Hematopoietic multipotent progenitor cell (in vitro differentiated cells): ENCODE measurements at places on chromosomes 6 and 20.

DNA sequence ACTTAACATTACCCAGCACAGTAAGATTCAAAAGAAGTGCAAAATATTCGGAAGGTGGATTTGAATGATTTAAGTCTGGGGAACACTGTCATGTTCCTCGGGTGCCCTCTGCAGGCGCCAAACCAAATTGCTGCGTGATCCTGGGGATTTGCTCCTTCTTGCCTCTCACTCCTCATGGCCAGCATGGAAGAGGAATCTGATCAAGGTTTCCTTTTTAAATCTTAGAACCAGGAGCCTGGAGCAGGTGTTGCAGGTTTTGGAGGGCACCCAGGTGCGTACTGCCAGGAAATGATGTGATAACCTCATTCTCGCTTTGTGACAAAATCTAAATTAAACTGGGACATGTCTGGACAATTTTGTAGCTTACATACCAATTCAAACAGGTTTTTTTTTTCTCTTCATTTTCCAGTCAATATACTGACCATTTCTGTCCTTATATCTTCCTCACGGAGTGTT lies 8.1 kb upstream of the PFDN4 start:
- peak; percentile 36 for DNase-seq

- no peak for DNase-seq
Observed at GRCh38 chr20:59019217-59019616, at the start of gene TUBB1. TUBB1 (plus strand) TSS chr20:59019429; CDS start chr20:59019523, 94 bp downstream.

- DNase-seq, result no peak
Observed at GRCh38 chr6:22699151-22699550, 129.8 kb downstream of the HDGFL1 start.

- no peak for DNase-seq
Observed at GRCh38 chr6:124546601-124547000, 415.6 kb upstream of the RNF217 start.

DNA sequence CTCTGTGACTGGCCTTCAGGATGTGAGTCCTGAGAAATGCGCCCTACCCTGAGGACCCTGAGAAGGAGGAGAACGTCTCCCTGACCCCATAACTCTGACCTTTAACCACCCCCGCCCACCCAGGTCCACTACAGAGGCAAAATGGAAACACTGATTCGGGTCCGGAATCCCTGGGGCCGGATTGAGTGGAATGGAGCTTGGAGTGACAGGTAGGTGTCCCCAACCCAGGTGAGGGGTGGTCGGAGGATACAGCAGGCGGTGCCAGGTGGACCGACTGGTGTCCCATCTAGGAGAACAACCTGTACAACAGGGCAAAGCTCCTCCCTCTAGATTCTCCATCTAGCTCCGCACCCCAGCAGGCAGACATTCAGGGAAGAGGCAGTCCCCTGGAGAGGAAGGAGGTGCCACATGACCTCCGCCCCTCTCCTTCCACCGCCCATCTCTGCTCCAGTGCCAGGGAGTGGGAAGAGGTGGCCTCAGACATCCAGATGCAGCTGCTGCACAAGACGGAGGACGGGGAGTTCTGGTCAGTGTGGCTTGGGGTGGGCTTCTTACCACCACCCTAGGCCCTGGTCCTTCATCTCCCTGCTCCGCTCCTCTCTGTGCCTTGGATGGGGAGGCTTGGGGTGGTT lies 17.6 kb downstream of the CAPN11 start:
- DNase-seq, result no peak

GRCh38 chr20:37882961-37883712 lies 19.8 kb upstream of the VSTM2L start:
- DNase-seq, result no peak

- no peak for DNase-seq
Observed at GRCh38 chr20:10728873-10729670, 55.3 kb upstream of the JAG1 start.

DNA sequence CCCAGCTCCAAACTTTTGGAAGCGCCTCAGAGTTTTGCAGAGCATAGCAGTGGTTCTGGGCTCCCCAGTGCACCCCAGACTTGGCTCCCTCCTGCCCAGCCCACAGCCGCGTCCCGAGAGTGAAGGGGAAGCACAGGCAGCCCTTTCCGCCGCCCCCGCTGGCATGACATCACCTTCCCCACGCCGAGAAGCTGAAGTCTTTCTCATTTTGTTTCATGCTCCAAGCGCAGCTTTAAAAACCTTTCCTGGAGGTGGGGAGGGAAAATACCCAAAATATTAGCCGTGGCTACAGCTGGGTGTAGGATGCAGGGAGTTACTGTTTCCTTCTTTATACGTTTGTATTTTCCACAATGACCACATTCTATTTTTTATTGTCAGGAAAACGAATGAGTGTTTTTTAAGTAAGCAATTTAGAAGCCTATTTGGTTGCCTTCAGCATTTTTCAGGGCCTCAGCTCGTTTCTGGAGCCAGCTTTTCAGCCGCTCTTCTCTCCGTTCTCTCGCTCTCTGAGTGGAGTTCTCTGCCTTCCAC lies 72.9 kb downstream of the SNX5 start:
- DNase-seq, result peak; percentile 64

GRCh38 chr6:125469915-125470314 lies 168.1 kb upstream of the HDDC2 start:
- DNase-seq, result no peak

GRCh38 chr20:19015351-19016139 lies 196.9 kb upstream of the SLC24A3 start:
- no peak for DNase-seq

DNA sequence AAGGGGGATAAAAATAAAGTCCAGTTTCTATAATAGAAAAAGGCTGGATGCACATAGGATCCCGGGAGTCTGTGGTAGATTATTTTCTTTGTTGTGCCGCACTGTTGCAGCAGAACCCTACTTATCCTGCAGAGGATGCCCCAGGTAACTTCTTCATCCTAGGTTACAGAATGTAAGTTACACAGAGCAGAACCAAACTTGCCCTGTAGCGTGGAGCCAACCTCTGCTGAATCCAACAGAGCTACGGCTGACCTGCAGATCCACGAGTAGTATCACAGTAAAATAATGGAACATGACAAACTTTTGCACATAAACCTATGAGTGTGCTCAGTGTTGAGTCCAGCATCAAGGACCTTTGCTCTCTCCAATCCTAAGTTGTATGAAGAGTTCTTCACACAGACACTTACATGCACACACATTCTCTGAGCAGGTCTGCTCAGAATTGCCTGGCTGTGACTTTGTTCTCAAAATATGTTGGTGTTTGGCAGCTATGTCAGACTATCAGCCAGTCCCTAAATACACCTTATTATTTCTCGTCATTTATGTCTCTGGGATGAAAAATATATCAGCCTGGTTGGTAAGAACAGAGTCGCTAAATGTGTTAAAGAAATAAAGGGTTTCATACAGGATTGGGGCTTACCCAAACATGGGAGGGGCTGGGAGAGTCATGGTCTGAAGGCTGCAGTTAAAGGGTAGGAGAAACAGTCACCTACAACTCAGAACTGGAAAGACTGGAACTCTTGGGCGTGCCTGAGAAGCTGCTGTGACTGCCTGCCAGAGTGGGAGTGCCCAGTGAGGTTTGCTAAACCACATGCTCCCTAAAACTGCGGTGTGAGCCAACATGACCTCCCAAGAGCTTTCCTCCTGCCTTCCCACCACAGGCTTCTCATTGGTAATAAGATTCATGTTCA lies 165.1 kb upstream of the SLC24A3 start:
- no peak for DNase-seq

- DNase-seq, result peak; percentile 24
Observed at GRCh38 chr6:98932381-98932780, 15.4 kb downstream of the FBXL4 start.

GRCh38 chr20:50278377-50278683 lies 87.7 kb downstream of the CEBPB start:
- DNase-seq, result no peak

- no peak for DNase-seq
Observed at GRCh38 chr6:118606268-118606667, 45.1 kb downstream of the CEP85L start.

DNA sequence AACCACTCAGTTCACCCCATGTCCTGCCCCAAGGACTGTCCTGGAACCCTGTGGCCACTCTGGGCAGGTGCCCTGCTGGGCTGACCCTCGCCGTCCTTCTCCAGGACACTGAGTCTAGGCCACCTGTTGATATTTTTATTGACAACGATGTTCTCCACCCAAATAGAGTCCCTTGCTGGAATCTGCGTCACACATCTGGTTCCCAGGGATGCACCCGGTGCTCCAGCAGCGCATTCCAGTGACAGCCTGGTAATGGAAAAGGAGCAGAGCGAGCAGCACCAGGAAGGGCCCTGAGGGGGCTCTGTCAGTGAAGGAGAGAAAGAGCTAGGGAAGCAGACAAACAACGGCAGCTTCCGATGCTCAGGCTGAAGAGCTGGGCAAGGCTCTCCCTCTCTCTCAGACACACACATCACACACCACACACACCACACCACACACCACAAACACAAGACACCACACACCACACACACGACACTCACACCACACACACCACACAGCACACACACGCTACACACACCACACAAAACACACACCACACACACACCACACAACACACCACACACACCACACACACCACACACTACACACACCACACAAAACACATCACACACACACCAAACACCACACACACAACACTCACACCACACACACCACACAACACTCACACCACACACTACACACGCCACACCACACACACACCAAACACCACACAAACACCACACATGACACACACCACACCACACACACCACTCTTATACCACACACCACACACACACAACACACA lies 117.9 kb upstream of the THBS2 start:
- DNase-seq, result no peak

DNA sequence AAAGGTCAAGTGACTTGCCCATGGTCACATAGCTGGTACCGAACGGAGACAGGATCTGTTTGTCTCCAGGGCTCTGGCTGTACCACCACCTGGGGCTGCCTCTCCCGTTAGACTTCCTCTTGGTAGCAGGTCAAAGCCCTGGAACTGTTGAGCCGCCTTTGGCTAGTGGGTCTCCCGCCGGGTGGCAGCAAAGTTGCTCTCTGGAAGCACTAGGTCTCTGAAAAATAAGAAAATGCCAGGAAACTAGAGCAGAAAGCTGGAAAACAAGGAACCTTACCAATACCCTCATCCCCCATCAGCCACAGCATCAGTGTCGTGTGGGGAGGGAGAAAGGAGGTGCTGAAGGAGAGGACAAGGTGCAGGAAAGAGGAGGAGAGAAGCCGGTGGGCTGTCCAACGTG lies 291.0 kb upstream of the SUPT3H start:
- DNase-seq, result no peak

DNA sequence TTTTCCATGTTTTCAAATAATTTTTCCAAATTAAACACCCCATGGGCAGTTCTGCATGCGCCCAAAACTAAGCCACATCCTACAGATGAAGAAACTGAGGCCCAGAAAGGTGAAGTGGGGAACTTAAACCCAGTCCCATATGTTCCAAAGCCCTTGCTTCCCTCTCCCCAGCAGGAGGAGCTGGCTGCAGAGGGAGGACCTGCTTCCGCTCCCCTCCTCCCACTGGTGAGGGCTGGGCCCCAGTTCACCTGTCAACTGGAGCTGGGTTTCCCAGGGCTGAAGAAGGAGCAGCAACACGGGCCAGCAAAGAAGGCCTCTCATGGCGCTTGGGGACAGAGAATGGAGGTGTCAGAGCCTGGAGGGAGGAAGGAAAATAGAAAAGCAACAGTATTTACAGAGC lies 1.4 kb upstream of the RBPJL start:
- DNase-seq, result no peak

DNA sequence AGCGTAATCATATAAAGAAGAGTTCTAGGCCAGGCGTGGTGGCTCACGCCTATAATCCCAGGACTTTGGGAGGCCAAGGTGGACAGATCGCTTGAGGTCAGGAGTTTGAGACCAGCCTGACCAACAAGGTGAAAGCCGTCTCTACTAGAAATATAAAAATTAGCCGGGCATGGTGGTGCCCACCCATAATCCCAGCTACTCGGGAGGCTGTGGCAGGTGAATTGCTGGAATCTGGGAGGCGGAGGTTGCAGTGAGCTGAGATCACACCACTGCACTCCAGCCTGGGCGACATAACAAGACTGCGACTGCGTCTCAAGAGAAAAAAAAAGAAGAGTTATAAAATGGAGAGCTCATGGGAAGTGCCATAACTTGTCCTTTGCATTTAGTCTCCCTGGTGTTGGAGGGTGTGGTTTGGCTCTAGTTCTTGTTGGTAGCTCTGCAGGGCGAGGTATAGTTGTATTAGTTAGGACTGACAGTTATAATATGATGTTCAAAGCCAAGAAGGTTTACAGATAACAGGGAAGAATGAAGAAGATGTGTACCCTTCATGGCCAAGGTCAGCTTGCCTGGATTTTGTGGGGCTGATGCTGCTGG lies 54.8 kb downstream of the UTRN start:
- DNase-seq, result no peak

DNA sequence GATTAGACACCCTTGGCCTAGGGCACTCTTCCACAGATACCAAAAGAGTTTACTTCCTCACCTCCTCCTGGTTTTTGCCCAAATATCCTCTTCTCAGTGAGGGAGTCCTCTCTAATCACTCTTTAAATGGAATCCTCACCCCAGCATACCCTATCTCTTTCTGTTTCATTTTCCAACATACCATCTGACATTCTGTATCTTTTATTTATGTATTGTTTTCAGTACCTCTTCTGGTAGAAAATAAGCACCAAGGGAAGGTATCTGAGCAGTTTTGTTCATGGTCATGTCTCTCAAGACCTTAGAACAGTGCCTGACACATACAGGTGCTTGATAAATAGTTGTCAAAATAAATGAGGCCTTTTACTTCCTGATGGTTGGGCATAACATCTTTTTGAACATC lies 55.1 kb downstream of the KIAA0408 start:
- DNase-seq, result no peak
